ENCODE measurements at places on chromosomes 3 and 15.
A peak's percentile ranks its signal among the peaks of the same experiment; 100 is the strongest.

DNA sequence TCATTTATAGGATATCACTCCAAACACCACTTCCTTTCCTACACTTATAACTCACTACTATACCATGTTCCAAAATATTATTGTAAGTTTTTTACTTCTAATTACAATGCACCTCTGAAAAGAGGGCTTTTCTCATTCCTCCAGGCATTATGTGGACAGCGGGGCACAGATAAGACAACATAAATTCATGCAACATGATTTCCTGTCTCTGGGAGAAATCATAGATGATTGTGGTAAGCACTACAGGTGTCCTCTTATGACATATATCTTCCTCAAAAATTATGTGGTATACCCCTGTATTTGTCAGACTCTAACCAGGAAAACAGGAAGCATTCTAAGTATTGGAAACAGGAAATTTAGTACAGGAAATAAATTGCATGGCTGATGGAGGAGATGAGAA is 45.7 kb upstream of the INO80 start:
- DNase-seq = no peak

- DNase-seq = no peak
Observed at GRCh38 chr3:186946756-186947375, 16.5 kb downstream of the ST6GAL1 start.

DNA sequence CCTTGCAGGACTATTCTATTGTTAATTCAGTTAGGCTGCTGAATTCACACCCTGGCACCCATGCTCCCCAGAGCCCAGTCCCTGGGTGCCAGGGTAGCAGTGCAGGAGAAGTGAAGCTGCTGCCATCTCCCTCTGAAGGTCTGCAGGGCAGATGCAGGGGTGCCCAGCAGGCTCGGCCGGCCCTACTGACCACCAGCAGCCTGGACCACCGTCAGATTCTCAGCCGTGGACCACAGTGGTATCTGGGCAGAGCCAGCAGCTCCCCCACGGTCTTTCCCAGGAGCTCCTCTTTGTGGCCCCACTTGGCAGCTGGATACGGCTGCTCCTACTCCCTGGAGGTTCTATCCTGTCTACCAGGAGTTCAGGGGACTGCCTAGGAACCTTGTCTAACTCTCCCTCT is 46.8 kb downstream of the ALDH1L1 start:
- no peak for DNase-seq

- DNase-seq = no peak
Observed at GRCh38 chr3:145079436-145079835, 1081.5 kb downstream of the PLOD2 start.

GRCh38 chr3:194250098-194251002 is 100.8 kb downstream of the CPN2 start:
- DNase-seq = peak; percentile 92

- DNase-seq = no peak
Observed at GRCh38 chr3:159760046-159760445, 228.6 kb upstream of the IL12A start.

- no peak for DNase-seq
Observed at GRCh38 chr15:32738666-32739065, 20.9 kb downstream of the GREM1 start.

GRCh38 chr15:65404186-65404872 is 18.4 kb downstream of the IGDCC4 start:
- DNase-seq = no peak

DNA sequence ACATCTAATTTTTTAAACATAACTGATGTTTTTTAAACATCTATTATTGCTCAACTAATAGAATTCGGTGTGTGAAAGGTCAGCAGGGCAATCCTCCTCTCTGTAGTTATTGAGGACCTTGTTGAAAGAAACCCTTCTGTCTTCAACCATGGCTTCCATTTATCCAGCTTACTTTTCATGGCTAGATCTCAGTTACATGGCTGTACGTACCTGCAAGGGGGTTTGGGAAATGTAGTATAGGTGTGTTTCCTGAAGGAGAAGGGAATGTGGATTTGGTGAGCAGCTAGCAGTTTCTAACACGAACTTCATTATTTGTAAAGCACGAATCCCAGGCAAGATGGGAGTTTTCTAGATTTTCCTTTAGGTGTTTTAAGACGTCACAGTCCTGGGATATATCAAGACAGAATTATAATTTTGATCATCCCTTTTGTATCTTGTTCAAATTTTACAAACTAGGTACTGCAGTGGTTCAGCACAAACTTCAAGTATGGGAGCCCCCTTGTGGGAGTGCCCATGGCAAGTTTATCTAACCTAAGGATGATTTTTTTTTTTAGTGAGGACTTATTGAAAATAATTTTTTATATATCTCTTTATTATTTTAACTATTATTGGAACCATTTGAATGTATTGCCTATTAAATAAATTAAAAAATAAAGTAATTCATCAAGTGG is 41.6 kb downstream of the FBXL2 start:
- DNase-seq = no peak

DNA sequence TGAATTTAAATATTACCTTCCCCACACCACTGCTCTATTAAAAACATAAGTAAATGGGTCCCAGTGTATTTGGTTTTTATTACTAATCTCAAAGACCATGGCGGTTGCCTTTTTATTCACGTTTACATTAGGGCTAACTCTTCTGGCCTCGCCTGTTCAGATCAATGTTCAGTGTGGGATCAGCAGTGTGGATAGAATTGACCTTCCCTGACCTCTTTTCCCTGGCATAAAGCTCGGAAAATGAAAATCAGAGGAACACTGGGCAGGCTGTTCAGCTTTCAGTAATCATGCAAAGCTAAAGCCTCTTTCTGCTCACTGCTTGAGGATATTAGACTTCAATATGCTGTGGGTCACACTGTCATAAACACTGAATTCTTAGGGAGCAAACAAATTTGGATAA is 422.6 kb upstream of the ONECUT1 start:
- DNase-seq = no peak

- no peak for DNase-seq
Observed at GRCh38 chr3:13950042-13950441, 70.2 kb upstream of the WNT7A start.

GRCh38 chr3:50584391-50584790 is 15.1 kb downstream of the HEMK1 start:
- DNase-seq = no peak

GRCh38 chr15:77091097-77091496 is 20.2 kb upstream of the TSPAN3 start:
- DNase-seq = no peak

GRCh38 chr15:69131362-69132220 is 28.8 kb upstream of the GLCE start:
- DNase-seq = no peak

- no peak for DNase-seq
Observed at GRCh38 chr15:70322051-70322668, 224.4 kb upstream of the TLE3 start.

DNA sequence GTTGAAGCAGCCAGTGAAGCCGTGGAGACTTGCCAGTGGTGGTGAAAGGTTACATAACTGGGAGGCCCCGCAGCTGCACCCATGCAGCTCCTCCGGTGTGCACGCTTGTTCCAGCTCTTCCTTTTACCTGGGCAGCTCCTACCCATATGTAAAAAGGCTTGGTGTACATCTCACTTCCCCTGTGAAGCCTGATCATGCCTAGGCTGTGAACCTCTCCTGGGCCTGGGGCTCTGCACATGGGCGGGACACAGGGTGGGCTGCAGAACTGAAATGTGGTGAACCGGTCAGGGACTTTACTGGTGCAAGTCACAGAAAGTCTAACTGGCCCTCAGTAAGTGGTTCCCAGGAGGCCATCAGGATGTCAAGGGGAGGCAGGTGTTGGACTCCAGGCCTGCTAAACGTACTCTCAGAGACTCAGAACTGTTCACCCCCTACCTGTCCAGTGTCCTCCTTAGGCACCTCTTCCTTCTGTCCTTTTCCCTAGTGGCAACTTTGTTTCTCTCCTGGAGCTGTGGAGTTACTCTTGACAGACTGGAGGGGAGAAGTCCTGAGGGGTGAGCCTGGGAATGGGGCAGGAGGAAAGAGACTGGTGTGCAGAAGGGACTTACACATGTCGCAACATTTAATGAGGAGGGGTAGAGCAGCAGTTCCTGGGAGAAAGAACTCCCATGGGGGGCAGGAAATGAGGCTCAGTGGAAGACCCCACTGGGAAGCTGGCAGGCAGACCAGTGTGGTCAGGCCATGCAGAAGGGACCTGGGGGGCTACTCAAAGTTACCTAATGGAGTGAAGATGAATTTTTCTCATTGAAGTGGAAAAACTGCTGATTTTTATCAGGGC is 148.1 kb downstream of the EEFSEC start:
- no peak for DNase-seq

DNA sequence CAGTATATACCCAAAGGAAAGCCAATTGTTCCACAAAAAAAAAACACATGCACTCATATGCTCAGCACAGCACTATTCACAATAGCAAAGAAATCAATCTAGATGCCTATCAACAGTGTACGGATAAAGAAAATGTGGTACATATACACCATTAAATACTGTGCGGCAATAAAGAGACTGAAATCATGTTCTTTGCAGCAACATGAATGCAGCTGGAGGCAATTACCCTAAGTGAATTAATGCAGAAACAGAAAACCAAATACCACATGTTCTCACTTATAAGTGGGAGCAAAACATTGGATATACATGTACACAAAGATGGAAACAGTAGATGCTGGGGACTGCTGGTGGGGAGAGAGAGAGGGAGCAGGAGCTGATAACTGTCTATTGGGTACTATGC is 124.2 kb upstream of the AADACL2 start:
- DNase-seq = no peak

DNA sequence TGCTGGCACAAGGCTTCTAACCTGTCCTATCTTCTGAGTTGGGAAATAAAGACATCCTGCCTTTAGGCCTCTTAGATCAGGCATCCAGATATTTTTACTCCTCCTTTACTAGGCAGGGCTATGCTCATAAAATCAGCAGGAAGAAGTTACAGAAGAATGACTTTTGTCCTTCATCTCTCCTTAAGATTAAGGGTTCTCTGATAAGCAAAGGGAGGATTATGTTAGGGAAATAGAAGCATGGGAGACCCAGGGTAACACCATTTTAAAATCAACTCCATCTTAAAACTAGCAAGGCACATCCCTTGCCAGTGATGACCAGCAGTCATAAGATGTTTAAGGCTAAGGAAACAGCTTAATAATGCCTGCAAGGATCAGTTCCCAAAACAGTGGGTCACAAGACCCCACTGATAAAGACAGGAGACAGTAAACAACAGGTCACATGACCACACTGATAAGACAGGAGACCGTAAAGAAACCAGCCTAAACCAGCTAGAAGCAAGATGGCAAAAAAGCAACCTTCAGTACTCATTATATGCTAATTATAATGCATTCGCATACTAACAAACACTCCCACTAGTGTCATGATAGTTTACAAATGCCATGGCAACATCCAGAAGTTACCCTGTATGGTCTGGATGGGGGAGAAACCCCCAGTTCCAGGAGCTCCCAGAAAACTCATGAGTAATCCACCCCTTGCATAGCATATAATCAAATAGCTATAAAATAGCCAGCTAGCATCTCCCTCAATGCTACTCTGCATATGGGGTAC is 14.5 kb upstream of the EHHADH start:
- no peak for DNase-seq

GRCh38 chr3:64300790-64301423 is 75.6 kb upstream of the PRICKLE2 start:
- DNase-seq = no peak

GRCh38 chr3:39135170-39135805 is 18.1 kb downstream of the CSRNP1 start:
- no peak for DNase-seq

- DNase-seq = no peak
Observed at GRCh38 chr3:42514876-42515275, 12.4 kb downstream of the VIPR1 start.

All from hindlimb muscle (tissue), 1 donor.